ENCODE measurements at places on chromosomes 2 and 18.

GRCh38 chr2:141105763-141106162, 1025.1 kb downstream of the LRP1B start:
- DNase-seq: no peak

DNA sequence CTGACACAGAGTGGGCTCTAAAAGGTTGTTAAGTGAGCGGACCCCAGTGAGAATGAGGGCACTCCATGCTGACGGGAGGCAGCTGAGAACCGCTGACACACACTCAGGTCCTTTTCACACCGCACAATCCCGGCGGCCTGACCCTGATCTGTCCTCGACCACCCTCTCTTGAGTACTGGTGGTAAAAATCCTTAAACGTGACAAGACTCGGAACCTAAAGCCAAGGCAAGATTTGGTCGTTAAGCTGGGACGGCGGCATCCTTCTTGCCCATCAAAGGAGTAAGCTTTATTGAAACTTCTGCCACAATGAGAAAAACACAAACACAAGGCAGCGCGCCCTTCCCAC, 569 bp downstream of the TMX3 start:
- DNase-seq: no peak

DNA sequence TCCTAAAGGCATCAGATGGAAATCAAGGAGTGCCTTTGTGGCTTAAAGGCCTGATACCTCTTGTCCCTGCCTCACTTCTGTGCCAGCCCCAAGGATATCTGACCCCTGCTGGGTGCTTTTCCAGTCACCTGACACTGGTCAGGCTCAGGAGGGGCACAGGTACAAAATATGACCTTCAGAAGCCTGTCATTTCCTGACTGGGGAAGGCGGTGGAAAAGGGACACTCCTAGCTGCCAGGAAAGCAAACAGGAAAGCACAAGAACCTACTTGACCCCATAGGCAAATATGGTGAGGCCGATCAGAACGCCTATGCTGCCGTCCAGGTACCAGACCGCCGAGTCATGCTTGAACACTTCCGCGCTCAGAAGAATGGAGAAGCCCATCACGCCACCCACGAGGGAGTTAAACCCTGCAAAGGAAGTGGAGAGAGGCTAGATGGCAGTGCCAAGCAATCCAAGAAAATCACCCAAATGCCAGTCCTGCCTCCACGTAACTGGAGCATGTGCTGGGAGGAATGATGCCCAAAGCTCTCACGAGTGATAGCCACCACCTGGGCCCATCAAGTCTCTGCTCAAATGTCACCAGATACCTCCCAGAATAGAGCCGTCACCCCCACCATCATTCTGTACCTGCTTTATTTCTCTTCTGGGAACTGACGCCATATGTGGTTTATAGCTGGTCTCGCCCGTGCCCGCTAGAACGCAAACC, 204.0 kb downstream of the MGAT5 start:
- no peak for DNase-seq

GRCh38 chr2:38700881-38701458, 35.1 kb downstream of the GALM start:
- no peak for DNase-seq
